Stimulated activated naive CD4-positive, alpha-beta T cell treated with Interleukin-2 at 50 U/mL for 16 hours (primary cell): ENCODE measurements at places on chromosomes 6 and 20.
A peak's percentile ranks its signal among the peaks of the same experiment; 100 is the strongest.

- no peak for DNase-seq
Measured at GRCh38 chr6:27187231-27188060, 60.1 kb upstream of the PRSS16 start.

DNA sequence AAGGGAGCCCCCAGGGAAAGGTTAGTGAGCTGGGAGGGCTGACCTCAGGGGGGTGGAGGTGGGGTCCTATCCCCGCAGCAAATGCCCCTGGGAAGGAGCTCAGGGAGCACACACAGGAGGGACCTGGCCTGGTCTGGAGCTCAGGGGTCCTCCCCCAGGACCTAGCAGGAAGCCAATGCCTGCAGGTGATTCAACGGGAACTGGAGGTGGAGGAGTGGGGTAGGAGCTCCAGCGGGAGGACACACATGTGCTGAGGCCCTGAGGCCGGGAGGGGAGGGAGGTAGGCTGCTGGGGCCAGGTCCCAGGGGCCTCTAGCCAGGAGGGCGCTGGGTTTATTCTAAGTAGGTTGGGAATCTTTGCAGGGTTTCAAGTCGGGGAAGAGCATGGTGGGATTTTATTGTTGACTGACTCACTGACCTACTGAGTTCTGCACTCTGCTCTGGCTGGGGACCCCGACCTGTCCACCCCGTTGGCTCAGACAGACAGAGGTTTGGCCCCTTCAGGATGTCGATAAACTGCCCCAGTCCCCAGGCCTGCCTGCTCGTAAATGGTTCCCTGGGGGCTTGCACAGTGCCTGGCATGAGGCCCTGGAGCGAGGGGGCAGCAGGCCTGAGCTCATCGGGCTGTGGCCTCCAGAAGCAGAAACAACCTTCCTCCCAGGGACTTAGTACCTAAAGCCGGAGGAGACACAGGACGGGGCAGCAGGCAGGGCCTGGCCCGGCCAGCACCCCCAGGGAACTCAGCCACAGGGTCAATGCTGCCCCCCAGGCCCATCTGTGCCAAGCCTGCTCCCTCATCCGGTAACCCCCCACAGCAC, 62.3 kb downstream of the RIPOR3 start:
- no peak for DNase-seq

- DNase-seq = no peak
Measured at GRCh38 chr6:143963158-143963919, 44.7 kb downstream of the PLAGL1 start.

DNA sequence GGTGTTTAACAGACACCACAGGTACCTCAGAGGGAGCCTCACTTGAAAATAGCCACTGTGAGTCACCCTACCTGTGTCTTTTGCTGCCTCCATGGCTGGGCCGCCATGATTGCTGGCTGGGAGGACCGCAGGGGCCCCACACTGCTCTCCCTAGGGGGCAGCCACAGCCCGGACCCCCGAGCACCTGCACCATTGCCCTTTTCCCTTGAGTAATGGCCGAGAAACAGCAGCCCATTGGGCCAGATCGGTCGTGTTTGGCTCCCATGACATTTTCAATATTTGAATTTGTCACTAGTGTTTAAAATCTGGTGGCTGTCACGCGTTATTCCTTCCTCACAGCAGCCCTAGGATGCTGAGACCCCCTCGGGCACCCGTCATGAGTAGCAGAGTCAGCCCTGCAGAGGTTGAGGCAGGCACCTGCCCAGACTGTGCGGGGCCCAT, 6.7 kb downstream of the ZBP1 start:
- DNase-seq = no peak

DNA sequence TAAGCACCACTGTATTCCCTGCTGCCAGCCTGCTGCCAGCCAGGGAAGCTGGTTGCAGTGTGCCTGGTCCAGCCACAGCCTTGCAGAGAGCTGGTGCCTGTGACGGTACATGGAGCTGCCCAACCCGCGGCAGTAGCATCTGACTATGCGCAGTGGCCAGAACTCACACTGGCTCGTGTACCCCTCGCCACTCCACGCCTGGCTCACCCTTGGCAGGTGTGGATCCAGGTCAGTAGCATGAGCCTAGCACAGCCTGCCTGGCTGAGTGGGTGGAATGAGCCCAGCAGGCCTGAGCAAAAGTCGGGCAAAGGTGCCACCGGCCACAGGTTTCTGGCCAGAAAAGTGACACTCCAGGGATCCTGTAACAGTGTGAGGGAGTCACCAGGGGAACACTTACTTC, 361.7 kb upstream of the MAP3K7 start:
- no peak for DNase-seq

- DNase-seq = no peak
Measured at GRCh38 chr20:32366380-32366779, 8.2 kb downstream of the ASXL1 start.

DNA sequence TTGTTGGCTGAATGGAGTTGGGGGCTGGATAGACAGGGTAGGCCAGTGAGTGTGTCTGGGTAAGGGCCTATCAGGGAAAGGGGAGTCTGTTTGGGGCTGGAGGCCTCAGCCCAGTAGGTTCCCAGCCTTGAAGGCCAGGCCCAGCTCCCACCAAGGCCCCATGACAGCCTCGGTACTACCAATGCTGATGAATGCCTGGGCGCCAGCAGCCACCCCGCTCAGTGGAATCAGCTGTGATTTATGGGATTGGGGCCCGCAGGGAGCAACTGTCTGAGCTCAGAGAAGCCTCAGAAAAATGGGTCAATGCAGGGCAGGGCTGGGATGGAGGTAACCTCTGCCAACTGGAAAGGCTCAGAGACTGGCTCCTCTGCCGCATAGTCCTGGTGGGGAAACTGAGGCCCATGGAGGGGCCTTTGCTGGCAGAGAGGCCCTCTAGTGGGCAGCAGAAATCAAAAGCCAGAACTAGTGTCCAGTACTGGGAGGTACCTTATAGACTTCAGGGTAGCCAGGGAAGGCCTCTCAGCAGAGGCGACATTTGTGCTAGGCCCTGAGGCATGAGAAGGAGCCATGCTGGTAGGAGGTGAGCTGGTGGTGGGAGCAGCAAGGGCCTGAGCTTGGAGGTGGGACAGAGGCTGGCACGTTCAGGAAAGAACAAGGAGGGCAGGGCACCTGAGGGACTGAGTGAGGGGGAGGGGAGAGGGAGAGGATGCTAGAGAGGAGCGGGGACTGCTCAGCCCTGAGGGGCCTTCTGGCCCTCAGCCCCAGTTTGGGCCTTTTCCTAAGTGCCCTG, 36.4 kb downstream of the DLGAP4 start:
- DNase-seq = no peak

DNA sequence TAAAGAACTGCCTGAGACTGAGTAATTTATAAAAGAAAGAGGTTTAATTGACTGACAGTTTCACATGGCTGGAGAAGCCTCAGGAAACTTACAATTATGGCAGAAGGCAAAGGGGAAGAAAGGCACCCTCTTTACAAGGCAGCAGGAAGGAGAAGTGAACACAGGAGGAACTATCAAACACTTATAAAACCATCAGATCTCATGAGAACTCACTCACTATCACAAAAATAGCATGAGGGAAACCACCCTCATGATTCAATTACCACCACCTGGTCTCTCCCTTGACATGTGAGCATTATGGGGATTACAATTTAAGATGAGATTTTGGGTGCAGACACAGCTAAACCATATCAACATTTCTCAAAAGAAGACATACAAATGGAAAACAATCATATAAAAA, 266.3 kb downstream of the EPM2A start:
- DNase-seq = no peak

DNA sequence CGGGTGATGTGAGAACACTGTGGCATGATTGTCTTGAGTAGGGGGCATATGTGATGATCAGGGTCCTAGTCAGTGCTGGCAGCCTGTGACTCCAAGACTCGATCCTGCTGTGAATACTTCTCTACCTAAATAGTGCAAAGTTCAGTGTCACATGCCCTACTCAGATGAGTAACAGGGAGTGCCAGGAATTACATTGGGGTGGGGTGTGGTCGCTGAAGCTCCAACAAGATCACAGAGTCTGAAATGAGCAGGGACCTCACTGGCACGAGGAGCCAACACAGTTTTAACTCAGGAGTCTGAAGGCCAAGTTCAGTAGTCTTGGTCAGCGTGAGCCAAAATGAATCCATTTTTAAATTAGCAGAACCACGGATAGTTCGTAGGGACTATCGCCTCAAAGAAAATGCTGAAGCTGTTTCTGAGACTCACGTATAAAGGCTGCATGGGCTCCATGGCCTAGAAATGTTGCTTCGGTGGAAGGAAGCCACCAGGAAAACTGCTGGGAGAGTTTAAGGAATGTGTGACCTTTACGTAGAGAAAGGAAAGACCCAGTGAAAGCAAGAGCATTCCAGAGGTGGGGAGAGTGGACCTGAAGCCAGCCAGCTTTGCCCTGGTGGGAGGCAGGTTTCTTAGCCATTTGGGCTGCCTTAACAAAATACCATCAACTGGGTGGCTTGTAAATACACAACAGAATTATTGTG, 72.2 kb downstream of the RPP40 start:
- no peak for DNase-seq

GRCh38 chr6:158705386-158706126, 55.7 kb downstream of the SYTL3 start:
- no peak for DNase-seq

DNA sequence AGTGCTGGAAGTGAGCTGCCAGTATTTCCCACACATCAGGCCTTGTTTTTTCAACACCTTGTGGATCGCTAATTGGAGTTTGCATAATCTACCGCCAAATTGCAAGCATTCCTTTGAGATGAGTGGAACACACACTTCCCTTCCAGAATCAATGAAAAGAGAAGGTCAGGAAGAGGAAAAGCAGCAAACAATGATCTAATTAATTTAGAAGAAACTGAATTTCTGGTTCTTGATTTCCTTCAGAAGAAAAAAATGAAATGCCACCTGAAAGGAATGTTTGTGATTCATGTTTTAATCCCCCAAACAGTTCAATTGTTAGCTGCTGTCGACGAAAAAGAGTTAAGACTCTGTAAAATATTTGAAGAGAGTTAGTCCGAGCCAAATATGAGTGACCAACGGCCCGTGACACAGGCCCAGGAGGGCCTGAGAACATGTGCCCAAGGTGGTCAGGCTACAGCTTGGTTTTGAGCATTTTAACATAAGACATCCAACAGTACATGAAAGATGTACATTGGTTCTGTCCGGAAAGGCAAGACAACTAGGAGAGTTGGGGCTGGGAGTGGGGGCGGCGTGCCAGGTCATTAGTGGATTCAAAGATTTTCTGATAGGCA, 182.3 kb downstream of the MTFR2 start:
- no peak for DNase-seq

GRCh38 chr20:10639077-10639736, 34.6 kb downstream of the JAG1 start:
- DNase-seq = no peak

- DNase-seq = no peak
Measured at GRCh38 chr20:8912096-8912495, 156.8 kb upstream of the PLCB4 start.

- DNase-seq = no peak
Measured at GRCh38 chr6:4687656-4687988, 88.6 kb upstream of the CDYL start.

- no peak for DNase-seq
Measured at GRCh38 chr20:60899320-60899719, 352.7 kb upstream of the CDH4 start.

GRCh38 chr6:36700831-36701230, 3.2 kb downstream of the RAB44 start:
- DNase-seq = no peak

DNA sequence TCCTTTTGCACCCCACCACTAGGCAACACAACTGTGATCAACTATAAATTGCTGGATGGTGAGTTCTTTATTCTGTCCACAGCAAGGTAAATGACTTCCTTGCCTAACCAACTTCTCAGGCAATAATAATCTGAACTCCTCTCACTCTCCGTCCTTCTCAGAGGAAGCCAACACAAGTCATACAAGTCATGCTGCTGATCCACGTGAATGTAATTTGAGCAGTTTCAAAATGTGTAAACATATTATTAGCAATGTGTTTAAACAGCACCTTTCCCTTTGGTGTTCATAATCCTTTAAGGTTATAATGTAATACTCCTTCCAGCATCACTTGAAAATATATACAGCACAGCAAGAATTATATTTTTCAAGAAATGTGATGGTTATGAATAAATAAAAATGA, 127.9 kb downstream of the QRSL1 start:
- DNase-seq = no peak

DNA sequence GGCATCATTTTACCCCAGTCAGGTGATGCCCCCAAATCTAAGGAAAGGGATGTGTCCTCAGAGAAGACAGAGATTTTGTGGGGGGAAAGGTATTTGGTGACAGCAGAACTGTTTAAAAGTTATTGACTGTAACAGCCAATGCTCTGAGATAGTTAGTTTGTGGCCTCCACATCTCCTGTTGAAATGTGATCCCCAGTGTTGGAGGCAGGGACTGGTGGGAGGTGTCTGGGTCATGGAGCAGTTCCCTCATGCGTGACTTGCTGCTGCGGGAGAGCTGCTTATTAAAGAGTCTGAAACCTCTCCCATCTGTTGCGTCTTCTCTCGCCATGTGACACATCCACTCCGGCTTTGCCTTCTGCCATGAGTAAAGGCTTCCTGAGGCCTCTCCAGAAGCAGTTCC, 282.8 kb upstream of the FOXQ1 start:
- DNase-seq = no peak

GRCh38 chr6:105994118-105994590, 92.0 kb upstream of the PRDM1 start:
- peak; percentile 42 for DNase-seq

- DNase-seq = no peak
Measured at GRCh38 chr6:158754738-158755137, 64.4 kb downstream of the EZR start.

DNA sequence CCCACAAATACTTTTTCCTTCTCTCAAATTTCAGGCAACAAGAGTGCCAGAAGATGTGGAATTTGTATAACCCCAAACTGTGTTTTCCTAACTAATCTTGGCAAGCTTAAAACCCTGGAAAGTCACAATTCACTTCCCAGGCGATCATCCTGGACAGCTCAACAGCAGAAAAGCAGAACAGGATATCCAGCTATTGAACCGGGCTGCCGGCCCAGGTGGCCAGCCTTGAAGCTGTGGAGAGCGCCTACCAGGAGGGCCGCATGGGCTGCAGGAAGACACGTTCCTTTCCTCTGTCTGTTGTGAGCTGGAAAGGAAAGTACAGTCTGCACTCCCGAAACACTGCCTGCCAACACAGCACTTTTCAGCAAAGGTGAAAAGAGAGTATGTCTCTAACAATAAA, 719.7 kb upstream of the MARCKS start:
- no peak for DNase-seq

DNA sequence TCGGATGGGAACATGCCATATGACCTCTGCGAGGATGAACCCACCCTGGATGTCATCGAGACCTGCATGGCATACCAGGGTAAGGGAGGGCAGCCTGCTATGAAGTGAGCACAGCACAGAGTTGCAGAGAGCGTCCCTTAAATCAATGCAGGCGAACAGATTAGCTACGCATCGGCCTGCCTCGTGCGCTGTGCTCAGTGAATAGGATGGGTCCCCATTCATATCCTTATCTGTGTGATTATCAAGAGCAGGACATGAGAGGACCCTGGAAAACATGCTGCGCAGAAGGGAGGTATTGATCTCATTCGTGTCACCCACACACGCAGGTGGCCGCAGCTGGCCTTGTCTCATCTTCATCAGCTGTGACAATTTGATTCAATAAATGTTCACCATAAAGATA, 25.6 kb upstream of the FAM83D start:
- no peak for DNase-seq

GRCh38 chr6:24484657-24485323, 4.6 kb downstream of the GPLD1 start:
- no peak for DNase-seq

GRCh38 chr6:150250826-150251225, 108.0 kb downstream of the PPP1R14C start:
- no peak for DNase-seq
